ENCODE measurements at places on chromosomes 16 and 17. TPM values are rescaled to one million over a fixed set of nuclear protein-coding genes. Genes with fewer than 3 reads are reported as not detected.

The SLC12A3 gene
- not detected for total RNA-seq

DNA sequence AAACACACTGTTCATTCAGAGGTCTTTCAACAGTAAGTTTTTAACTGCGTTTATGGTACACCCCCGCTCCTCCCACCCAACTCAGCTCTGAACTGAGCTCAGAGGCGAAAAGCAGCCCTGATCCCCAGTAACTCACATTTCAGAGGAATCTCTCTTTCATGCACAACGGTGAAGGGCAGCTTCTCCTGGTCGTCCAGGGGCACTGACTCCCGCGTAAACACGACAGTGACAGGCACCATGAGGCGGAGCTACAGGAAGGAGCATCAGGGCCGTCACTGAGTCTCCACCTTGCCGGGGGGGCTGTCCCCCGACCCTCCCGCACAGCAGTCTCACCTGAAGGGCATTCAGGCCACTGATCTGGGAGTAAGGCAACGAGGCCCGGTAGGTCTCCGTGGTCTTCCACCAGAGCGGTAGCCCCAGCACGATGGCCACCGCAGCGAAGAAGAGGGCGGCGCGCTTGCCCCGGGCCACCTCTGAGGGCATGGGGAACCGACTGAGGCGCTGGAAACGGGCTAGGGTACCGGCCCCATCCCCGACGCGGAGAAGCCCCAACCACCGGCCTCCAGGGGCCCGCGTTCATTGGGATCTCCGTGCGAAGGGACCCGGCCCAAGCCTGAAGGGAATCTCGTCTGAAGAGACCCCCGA lies 486 bp downstream of the PIGS start:
- peak; percentile 71 for DNase-seq

The CRISPLD2 gene
- total RNA-seq = 6.0 TPM

DNA sequence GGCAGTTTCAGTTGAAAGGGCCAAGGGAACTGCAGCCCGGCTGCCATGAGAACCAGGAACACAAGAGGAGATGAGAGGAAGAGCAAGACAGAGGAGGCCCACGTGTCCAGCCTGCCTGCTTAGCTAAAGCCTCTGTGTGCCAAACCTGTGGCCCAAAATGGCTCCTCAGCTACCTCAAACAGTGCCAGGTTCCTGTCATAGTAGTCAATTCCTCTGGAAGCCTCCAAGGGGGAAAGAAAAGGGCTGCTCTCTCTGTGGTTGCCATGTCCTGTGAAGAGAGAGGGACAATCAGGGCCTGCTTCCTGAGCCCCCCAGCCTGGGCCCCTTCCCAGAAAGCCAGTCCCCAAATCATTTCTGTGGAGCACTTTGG lies 5.2 kb downstream of the SLC12A4 start:
- no peak for DNase-seq

All from GM23338 (cell line).